ENCODE measurements at places on chromosomes 7 and 10.
A peak's percentile ranks its signal among the peaks of the same experiment; 100 is the strongest.

- no peak for DNase-seq
These were observed 34.2 kb downstream of the PARD3 start for GRCh38 chr10:34780818-34781380.

GRCh38 chr7:70477036-70478010, 654.6 kb upstream of the GALNT17 start:
- no peak for DNase-seq

GRCh38 chr10:11393858-11394257, 217.6 kb downstream of the USP6NL start:
- DNase-seq = no peak

- DNase-seq = peak; percentile 27
These were observed 356 bp upstream of the NDUFB2 start for GRCh38 chr7:140696024-140696679.

DNA sequence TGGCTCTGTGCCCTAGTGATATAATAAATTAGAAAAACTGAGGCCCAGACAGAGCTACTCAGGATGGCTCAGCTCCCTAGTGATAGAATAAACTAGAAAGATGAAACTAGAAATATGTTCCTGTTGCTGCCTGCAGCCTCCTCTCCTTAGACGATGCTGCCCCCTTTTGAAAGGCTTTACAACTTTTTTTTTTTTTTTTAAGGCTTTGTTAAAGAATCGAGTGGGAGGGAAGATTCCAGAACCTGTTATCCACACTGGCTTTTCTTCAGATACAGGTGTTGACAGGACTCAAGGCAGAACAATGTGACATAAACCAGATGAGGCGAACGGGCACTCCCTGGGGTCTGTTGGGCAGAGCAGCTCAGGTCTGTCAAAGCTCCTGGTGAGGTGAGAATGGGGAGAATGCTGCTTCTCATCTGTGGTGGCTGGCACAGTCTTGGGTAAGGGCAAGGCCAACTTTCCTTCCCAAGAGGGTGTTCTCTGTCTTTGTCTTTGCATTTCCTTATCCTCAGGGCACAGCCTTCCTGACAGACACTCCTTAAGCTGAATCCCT, 175.1 kb downstream of the COBL start:
- peak; percentile 20 for DNase-seq

GRCh38 chr7:19620470-19620869, 88.4 kb downstream of the POLR1F start:
- DNase-seq = no peak

GRCh38 chr7:65800890-65801341, 72.0 kb upstream of the VKORC1L1 start:
- DNase-seq = no peak

DNA sequence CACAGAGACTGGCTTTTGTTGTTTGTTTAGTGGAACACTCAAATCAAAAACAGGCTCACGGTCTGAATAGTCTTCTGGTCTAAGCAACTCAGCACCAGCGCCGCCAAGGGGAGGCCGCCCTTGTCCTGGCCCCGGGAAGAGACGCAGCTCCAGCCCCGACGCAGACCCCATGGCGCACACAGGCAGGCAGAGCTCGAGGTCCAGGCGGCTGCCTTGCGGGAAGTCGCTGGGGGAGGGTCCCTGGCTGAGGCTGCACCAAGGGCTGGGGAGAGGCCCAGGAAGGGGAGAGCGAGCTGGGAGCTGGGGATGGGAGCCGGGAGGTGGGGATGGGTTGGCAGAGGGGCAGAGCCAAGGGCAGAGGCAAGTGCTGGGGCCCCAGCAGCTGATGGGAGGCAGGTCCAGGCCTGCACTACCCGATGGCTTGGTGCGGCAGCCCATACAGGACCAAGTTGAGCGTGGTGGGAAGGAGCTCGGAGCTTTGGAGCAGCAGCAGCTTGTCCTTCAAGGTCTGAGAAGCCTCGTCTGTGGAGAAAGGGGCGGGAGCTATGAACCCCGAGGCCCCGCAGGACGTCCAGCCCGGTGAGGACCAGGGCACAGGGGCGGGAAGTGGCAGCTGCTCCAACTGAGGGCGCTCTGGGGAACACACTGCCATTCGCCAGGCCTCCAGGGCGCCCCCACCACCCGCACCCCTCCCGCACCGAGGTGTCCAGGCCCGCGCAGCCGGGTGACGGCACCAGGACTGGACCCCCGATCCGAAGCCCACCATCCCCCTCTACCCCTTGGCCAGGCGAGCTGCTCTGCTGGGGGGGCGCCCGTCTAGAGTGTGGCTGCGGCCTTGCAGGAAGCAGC, 22.7 kb upstream of the NKX6-2 start:
- DNase-seq = no peak

GRCh38 chr7:134646425-134647305, at the start of gene BPGM:
Gene BPGM (plus strand): TSS chr7:134646853. CDS start chr7:134661508, 14,655 bp downstream.
- peak; percentile 99 for DNase-seq

DNA sequence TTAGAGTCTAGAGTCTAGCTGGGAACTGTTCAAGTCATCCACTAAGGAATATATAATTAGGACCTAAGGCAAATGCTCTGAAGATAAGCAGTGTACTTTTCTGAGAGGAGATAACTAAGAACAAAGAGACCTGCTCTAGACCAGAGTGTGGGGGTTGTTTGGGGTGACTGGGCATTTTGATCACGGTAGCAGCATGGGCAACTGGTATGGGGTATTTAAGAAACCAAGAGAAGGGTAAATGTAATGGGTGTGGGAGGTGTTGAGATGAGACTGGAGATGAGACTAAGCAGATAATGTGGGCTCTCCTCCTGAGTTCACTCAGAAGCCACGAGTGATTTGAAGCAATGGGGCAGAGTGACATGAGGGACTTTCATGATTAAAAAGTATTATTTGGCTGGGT, 1082.9 kb downstream of the GATA3 start:
- DNase-seq = no peak

DNA sequence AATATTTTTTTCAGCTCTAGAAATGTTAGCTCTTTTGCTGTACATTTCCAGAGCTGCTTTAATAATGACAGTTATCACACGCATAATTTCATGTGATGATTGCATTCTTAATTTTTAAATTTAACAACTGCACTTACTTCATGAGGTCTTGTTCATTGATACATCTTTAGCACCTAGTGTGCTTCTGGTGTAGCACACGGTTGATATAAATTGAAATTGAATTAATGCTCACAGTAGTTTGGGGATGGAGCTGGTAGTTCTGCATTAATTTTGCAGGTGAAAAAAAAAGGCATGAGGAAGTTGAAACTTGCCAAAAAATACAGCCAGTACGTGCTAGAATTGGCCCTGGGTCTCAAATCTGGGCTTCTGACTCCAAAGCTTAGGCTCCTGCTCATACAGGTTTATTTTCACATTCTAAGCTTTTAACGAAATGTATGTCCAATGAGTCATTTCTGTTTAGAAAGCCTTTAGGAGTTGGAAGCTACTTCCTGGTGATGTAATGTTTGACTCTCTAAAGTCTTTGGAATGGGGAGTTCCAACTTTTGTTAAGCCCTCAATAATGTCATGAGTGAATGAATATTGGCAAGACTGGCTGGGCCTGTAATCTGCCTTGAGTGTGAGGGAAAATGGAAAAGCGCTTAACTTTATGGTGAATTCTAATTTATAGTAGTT, 62.5 kb downstream of the DAGLB start:
- DNase-seq = no peak

DNA sequence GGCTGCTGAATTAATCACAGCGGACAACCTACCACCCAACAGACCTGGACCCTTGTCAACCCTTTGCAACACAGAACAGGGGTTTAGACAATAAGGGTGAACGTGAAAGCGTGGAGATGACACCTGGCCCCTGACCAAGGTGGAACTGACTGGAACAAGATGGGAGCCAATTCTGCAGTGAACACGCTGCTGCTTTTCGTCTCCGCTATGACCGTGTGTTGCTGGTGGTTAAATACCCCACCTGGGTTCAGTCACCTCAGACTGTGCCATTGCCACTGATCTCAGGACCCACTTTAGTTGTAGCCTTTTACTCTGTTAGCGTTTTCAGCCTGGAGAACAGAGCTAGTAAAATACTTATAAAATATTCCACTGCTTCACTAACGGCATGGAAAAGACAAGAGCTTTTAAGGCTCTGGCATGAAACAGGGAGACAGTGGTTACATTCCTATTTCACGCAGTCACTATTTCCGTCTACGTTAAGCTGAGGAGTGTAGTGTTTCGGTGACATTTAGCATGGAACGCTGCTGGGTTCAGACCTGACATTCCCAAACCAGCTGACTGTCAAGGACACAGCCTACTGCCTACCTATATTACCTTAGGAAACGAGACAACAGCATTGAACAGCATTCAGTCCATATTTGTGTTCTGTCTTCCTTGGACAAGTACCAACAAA, 119.5 kb upstream of the PRSS1 start:
- DNase-seq = no peak

DNA sequence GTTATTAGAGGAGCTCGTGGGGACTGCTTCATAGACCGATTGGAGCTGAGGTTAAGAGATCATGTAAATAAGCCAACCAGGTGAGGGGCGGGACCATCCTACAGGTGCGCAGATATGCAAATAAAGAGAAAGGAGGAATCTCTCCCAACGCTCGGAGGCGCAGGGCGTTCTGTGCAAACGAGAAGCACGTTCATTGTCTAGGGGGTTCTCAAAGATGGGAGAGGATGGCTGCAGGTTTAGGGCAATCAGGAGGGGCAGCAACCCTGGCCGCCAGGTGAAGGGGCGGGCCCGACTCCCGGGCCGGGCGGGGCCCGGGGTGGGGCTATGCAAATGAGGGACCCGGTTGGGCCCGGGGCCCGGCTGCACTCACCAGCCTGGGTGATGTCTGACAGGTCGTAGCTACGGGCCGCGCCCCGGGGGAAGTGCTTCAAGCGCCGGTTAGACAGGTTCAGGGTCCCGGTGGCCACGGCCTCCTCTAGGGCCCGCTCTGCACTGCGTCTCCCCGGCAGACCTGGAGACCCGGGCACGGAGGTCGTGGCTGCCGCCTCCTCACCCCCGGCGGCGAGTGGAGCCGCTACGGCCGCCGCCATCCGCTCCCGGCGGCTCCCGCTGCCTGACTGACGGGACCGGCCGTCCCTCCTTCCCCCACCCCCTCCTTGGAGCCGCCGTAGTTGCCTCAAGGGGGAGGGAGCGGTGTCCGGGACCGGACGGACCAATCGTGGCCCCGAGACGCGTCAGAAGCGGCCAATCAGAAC, at the start of gene LRCH4:
Gene LRCH4 (minus strand): TSS at position 619 of the 755 bp plus-strand sequence. CDS start 29 bp downstream, at position 590.
- DNase-seq = peak; percentile 41

- DNase-seq = no peak
These were observed 19.7 kb upstream of the SLC18A2 start for GRCh38 chr10:117221156-117221711.

DNA sequence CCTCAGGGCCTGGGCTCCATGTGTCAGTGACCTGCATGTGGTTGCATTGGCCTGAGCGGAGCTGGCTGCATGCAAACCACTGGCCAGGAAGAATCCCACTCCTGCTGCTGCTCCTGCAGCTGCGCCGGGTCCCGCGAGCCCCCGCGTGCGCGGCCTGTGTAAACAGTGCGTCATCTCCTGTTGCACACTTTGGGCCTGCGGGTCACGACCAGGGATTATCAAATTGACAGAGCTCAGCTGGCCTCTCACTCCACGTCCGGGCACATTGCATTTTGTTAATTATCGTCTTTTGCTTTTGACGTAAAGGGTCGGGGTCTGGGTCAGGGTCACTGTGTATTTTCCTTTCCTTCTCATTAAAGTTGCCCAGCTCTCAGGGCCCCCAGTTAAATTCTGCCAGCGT, 132.6 kb downstream of the RGS10 start:
- DNase-seq = no peak

DNA sequence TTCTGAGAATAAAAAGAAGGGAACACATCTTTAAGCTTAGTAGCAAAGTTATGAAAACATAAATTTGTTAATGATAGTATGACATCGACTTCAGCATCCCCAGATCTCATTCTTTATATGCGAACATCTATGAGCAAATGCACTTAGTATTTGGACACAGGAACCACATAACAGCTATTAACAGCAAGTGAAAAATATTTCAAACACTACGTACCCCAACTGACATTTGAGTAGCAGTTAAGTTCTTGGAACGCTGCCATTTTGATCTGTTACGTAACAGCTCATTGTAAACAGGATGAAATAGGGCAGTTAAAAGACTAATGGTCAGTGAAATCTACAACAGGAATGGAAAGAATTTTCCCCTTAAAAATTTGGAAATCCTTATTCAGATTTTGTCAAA, 428.9 kb downstream of the TNS3 start:
- DNase-seq = peak; percentile 87

GRCh38 chr10:132570771-132571649, 33.4 kb downstream of the INPP5A start:
- peak; percentile 38 for DNase-seq

DNA sequence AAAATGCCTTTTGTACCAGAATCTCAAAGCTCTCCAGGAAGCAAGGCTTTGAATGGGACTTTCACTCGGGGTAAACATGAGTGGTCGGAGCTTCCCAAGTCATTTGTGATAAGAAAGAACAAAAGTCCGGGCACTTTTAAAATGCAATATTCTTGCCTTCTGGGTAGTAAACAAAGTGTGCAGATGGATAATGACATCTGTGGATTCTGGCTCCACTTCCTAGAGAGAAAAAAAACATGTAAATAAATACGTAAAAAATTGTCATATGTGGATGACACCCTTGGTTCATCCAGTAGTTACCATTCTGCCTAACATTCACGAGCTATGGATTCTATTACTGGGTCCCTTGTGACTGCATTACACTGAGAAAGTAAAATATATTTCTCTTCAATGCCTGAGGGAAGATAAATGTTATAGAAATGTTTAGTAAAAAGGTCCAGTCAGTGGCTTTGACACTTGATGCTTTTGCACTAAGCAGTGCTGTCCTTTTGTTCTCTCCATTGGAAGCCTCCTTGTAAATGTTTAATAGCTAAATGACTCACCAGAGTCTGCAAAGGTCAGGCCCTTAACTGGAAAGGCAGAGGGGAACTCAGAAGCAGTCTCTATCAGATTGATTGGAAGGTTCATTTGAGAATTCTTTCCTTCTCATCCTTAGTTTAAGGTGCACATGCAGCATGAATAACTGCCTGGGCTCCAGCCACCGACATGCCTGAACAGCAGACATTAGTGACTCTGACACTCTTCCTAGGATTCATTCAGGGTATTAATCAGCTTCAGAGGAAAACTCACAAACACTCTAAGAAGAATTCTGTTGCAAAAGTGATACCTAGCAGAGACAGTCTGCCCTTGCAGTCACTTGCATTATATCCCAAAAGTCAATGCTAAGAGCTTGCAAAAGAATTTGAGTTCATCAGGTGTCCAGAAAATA, 11.7 kb upstream of the EDRF1 start:
- DNase-seq = no peak

DNA sequence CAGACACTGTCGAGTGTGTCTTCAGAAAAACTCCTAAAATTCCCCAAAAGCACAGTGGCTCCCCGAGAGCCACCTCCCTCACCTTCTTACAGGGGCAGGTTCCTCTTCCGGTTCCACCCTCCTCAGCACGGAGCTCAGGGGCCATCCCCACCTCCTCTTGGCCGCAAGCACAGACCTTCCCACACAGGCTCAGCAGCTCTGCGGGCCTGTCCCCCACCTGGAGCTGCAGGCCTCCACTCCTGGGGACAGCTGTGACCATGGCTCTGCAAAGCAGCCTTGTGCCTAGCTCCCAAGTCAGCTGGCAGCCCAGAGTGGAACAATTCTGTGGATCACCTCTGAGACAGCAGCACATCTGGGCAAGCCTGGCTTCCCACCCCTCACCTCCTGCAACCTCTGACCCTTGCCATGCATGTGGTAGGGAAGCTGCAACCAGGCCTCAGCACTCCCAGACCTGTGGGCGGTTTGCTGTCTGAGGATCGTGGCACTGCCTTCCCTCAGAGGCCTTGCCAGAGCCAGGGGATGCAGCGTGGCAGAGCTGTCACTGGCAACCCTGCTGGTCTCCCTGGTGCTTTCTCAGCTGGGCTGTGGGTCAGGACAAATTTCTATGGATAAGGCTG, 79.7 kb downstream of the ALOX5 start:
- DNase-seq = no peak

All from NCI-H1105 treated with DMSO at 0.1 percent for 48 hours (cell line).